ENCODE measurements at places on chromosomes 3 and 15. TPM values are rescaled to one million over a fixed set of nuclear protein-coding genes. Genes with fewer than 3 reads are reported as not detected.

The MORC1 gene
- not detected for total RNA-seq

The CHRFAM7A gene
- 7.5 TPM for total RNA-seq

The NTRK3 gene
- total RNA-seq, result 21.9 TPM

The SERPINI1 gene
- total RNA-seq, result 2.4 TPM

The TMC3 gene
- total RNA-seq, result not detected

The LRRFIP2 gene
- total RNA-seq, result 51.2 TPM

The PLS1 gene
- total RNA-seq, result 11.8 TPM

The TARS3 gene
- total RNA-seq, result 8.0 TPM

The RTP4 gene
- not detected for total RNA-seq

The HYAL1 gene
- 0.44 TPM for total RNA-seq

The ACOX2 gene
- 8.4 TPM for total RNA-seq

The SLC15A2 gene
- 0.07 TPM for total RNA-seq

The SLC27A2 gene
- total RNA-seq, result 35.5 TPM

The SKOR1 gene
- 0.05 TPM for total RNA-seq

The GABRG3 gene
- 0.12 TPM for total RNA-seq

The XRN1 gene
- total RNA-seq, result 3.4 TPM

The AMIGO3 gene
- total RNA-seq, result 0.41 TPM

The SLC49A4 gene
- total RNA-seq, result 14.5 TPM
